ENCODE measurements at places on chromosomes 2 and 18.

DNA sequence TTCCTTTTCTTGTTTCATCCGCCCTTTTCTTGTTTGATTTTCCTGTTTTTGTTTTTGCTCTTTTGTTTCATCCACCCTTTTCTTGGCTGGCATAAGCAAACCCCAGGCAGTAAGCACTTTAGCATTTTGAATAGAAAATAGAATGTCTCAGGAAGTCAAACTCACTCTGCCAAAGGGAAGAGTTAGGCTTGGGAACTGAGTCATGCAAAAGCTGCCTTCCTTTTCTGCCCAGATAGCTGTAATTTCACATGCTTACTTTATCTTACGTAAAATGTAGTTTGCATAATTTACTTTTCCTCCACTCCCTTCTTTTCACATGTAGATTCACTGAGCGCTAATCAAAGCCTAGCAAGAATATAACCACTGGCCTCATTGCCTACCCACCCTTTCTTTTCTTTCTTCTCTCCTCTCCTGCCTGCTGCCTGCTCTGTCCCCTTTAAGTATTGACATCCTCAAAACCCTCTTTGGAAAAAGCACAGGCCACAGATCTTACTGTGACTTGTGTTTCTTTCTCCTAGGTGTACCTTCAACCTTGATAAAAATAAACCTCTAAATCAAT is 48.4 kb downstream of the CNGA3 start:
- no peak for DNase-seq

DNA sequence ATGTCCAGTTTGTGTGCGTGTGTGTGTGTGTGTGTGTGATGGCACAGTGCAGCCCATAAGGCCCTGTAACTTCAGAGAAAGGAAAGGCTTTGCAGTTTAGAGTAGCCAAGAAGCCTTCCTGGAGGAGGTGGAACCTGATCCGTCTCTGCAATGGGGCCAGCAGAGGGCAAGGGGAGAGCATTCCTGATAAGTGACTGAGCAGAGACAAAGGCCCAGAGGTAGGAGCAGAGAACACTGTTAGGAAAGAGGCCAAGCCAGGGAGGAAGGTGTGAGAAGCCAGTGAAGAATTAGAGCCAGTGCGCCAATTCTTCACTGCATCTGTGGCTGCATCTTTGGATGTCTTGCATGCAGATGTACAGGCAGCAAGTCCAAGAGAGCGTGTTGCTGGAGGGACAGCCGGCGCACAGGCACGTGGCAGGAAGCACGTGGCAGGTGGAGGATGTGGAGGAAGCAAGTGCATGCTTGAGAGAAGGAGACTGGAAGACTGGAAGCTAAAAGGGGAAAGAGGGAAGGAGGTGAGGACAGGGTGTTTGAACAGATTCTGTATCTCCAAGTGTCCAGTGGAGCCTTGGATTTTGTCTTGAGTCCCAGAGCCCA is 196.3 kb downstream of the CTIF start:
- no peak for DNase-seq

DNA sequence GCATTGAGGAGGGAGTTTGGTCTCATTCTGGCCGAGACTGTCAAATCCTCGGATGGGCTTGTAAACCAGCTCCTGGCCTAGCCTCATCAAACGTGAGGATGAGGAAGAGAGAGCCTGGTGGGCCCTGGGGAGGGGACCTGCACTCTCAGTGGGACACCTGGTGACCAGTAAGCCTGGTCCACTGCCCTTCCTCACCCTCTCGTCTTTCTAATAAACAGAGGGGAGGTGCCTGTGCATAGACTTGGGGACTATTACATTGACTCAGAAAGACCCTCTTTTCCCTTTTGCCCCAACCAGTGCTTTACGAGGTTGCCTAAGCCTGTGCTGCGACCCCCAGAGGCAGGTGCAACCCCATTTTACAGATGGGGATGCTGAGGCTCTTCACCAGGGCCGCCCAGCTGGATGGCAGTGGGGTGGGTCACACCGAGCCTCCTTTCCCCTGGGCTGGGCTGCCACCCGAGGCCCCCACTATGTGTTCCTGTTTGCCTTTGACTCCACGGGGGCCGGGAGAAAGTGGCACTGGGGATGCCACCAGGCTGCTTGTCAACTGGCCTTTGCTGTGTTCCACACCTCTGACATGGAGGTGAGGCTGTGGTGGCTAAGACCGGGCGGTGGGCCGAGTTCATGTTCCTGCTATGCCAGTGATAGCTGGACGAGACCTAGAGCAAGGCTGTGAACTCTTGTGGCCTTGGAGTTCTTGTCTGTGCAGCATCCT is 85.9 kb downstream of the GLI2 start:
- no peak for DNase-seq

GRCh38 chr2:239390546-239391285 is 10.1 kb downstream of the HDAC4 start:
- DNase-seq = no peak

DNA sequence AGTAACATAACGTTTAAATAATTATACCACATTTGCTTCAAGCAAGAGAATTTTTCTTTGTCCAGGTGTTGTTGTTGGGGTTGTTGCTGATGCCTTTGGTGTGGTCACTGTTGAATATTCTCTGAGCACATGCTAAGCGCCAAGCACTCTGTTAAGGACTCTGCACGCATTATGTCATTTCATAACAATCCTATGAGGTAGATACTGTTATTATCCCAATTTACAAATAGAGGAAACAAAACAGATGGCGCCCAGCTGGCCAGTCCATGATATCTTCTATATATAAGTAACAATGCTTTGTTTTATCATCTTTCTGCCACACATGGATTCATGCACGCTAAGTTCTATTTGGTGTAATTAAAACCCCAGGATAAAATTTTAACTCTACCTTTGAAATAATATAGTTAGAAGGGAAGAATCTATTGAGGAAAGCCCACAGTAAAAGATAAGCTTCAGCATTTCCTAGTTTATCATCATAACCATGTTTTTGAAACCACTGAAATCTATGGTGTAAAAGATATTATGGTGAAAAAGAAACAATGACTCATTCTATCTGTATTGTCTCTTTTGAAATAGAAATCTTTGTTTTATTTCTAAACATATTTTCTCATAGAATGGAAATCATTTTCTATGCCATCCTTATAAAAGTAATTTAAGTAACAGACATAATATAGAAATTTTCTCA is 199.7 kb downstream of the PID1 start:
- DNase-seq = no peak

GRCh38 chr18:55141318-55141717 is 182.1 kb upstream of the CCDC68 start:
- DNase-seq = no peak

DNA sequence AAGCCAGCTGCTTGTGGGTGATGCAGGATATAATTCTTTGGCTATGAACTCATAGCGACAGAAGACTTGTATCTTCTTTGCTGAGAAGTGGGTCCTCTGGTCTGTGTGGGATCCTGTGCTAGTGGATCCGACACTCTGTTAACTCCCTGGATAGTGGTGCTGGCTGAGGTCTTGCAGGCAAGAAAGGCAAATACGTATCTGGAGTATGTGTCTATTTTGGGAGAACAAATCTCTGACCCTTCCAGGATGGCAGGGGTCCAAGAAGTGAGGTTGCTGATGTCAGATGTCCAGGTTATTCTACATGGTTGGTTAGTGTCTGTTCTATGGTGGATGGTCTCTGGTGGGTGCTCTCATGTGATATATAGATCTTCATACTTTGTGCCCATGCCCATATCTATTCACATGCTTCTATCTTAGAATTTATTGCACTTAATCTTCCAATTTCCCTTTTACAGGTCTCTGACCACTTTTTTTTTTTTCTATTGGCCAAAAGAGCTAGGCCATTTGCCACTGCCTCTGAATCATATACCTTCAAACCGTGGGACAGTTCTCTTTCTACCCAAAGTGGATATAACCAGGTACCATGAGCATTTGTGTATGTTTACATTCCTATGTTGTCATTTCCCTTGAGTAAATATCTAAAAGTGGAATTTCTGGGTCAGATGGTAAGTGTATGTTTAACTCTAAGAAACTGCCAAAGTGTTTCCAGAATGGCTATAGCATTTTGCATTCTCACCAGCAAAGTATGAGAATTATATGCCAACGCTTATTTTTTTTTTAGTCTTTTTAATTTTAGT is 45.1 kb upstream of the RBMS1 start:
- DNase-seq = no peak

DNA sequence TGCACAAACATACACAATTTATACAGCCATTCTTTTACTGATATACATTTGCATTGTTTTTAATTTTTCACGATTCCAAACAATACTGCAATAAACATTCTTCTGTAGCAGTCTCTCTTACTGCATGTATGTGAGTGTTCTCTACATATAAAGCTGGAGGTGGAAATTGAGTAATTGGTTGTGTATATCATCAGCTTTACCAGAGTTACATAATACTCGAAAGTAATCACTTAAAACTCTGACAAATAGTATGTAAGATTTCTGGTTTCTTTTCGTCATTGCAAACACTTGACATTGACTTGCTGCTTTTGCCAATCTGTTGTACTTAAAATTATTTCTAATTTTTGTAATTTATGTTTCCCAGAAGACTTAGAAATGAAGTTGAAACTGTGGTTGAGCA is 110.2 kb downstream of the TDRD15 start:
- DNase-seq = no peak

GRCh38 chr18:59575995-59576394 is 121.2 kb downstream of the CCBE1 start:
- peak; percentile 33 for DNase-seq

GRCh38 chr2:69405306-69405705 is 18.3 kb upstream of the GFPT1 start:
- no peak for DNase-seq

DNA sequence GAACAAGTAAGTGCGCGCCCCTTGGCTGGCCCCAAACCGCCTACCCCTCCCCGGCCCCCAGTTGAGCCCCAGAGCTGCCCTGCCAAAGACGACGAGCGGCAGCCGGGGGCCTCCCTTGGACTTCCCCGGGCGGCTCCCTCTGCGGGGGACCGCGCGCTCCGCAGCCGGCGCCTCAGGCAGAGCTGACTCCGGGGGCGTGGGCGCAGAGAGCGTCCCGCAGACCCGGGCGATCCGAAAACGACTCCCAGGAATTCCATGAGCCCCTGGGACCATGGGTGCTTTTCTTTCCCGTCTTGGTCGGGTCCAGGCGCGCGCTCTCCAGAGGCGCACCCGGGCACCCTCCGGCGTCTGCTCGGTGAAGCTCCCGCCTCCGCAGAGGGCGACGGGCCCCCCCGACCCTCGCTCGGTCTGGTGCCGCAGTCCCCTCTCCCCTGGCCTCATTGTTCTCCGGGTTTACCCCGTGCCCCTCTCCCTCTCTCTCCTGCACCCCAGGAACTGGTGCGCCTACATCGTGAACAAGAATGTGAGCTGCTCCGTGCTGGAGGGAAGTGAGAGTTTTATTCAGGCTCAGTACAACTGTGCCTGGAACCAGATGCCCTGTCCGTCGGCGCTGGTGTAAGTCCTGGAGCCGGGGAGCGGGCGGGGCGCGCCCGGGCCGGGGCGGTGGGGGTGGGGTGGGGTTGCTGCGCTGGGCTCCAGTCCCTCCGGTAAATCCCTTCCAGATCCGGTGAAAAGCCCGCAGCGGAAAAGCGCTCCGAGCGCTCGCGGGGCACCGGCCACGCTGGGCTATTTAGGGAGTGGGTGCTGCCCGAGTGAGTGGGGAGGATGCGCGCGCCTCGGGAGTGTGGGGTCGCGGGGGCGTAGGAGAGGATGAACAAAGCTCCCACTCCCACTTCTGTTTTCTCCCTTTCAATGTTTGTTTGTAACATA is 776 bp downstream of the EMILIN2 start:
- no peak for DNase-seq

- no peak for DNase-seq
Measured at GRCh38 chr2:189157456-189157855, 22.1 kb downstream of the COL5A2 start.

- DNase-seq = no peak
Measured at GRCh38 chr2:3183766-3184165, 193.9 kb downstream of the EIPR1 start.

DNA sequence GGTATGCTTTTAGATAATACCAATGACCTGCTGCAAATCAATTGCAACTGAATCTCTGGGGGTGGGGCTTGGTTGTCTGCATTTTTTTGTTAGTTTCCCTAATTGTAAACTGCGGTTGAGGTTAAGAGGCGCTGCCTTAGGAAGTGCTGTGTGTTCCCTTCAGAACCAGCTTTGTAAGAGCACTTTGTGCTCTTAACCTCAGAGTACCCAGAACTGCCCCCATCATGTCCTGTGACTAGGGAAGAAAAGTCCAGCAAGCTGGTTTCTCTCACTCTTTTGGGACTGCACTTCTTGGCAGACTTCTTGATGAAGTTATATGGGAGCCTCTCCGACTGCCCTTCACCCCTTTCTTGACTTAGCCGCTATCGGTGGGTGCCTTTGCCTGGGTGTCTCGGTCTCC is 245.5 kb upstream of the CXCR4 start:
- no peak for DNase-seq

DNA sequence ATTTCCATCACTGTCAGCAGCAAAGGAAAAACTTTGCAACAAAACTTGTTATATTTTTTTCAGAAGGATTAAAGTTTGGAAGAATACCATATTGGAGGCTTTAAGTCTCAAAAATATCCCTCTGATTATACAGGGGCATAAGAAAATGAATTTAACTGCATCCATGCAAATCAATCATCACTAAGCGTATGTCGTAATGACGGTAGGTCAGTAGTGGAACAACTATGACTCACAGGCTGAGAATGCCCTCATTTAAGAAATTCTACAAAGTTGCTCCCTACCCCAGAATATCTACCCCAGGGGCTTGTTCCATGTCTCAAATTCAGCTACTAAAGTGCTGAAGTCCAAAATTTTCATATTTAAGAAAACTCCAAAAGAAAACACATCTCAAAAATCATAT is 12.5 kb upstream of the NAB1 start:
- DNase-seq = no peak

DNA sequence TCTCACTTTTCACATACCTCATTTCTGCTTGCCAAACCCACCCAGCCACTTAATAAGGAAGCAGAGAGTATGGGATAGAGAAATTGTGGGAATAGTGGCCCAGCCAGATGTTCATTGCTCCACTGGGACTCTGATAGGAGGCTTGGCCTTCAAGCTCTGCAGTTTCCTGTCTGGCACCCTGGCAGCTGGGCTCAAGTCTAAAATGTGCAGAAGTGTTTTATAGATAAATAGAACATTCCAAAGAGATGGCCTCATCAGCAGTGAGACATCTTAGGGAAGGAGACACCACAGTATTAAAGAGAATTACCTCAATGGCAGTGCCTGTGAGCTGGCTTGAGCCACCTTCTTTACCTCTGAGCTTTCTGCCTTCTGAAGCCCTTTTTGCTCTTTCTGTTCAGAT is 24.7 kb downstream of the COPS7B start:
- DNase-seq = no peak

DNA sequence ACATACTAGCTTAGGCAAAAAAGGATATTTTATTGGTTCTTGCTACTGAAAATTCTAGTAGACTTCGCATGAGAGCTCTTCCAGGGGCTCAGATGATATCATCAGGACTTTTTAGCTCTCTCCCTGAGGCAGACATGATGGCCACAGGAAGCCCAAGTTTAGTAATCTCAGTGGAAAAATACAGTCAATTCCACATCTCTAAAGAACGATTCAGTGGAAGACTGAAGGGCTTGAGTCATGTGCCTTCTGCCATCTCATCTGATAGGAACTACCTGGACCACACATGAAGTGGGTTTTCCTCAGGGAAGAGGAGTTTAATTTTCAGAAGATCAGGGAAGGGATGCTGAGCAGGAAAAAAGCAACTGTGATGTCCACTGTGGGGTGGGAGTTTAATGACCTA is 117.3 kb downstream of the TTC27 start:
- no peak for DNase-seq

GRCh38 chr2:28451793-28452533 is 43.9 kb upstream of the PLB1 start:
- DNase-seq = no peak

GRCh38 chr2:27095745-27096651 is 9.4 kb downstream of the KHK start:
- DNase-seq = no peak

All from NCI-H1048 (cell line).